Endothelial cell (in vitro differentiated cells): ENCODE measurements at places on chromosomes 7 and 10.
A peak's percentile ranks its signal among the peaks of the same experiment; 100 is the strongest.

DNA sequence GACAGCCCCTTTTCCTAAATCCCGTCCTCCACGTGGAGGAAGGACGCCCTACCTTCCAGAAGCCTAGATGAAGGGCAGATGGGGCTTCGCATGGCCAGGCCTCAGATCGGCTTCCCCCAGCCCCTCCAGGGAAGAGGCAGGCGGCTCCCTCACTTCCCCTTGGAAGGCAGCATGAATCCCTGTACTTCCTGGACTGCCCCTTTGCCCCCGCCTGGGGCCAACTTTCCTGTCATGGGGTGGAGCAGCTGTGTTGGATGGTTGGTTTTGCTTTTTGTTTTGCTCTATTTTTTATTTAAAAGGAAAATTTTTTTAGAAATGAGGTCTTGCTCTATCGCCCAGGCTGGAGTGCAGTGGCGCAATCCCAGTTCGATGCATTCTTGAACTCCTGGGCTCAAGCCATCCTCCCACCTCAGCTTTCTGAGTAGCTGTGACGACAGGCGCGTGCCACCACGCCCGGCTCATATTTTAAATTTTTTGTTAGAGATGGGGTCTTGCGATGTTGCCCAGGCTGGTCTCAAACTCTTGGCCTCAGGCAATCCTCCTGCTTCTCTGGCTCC, 27.2 kb downstream of the GTF2IRD1 start:
- H3K4me1 ChIP-seq = peaks cover 22% of the 10 kb centered on the region
- H3K36me3 ChIP-seq = no peaks in the 10 kb centered on the region

GRCh38 chr10:52574697-52575096, 197.9 kb downstream of the MBL2 start:
- H3K36me3 ChIP-seq = no peaks in the 10 kb centered on the region
- peaks cover 2% of the 10 kb centered on the region for H3K27me3 ChIP-seq
- no peak overlapping the region for H3K27ac ChIP-seq
- no peak overlapping the region for H3K4me3 ChIP-seq
- DNase-seq = no peak

DNA sequence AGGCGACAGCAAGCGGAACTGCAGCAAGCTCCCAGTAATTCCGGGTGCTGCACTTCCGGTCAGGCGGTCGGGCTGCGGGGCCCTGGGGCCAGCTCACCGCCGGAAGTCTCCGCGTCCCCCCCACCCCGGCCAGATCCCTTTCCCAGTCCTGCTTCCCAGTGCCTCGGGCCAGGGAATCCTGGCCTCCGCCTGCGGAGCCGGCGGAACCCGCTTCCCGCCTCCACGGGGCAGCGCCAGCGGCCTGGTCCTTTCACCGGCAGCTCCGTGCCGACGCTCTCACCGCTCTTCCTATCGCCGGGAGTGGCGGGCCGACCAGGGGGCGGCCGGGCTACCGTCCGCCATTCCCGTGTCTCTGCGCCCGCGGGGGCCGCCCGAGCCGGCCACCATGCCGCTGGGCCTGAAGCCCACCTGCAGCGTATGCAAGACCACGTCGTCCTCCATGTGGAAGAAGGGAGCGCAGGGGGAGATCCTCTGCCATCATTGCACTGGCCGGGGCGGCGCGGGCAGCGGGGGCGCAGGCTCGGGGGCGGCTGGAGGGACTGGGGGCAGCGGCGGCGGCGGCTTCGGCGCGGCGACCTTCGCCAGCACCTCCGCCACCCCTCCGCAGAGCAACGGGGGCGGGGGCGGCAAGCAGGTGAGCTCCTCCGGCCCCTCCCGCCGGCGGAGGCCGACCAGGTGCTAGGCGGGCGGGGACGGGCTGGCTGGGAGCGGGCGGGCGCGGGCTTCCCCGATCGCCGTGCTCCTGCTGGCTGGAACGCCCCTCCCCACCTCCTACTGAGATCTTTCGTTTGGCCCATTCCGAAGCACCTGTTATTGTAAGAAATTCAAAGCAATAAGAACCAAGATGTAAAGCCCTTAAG, at the start of gene GATAD1:
Gene GATAD1, plus strand, starts transcription at position 138 of the 860 bp plus-strand sequence. Its CDS starts 248 bp downstream, at position 386.
- peak within 1 kb of the TSS; percentile 88 for H3K4me3 ChIP-seq
- peak; percentile 92 for DNase-seq
- H3K4me1 ChIP-seq = peaks cover 7% of the 10 kb centered on the region
- H3K27ac ChIP-seq = peak within 1 kb of the TSS; percentile 76

GRCh38 chr7:98387544-98388226, 13.2 kb downstream of the BAIAP2L1 start:
- H3K36me3 ChIP-seq = peaks cover 5% of the 10 kb centered on the region
- no peak for DNase-seq
- no peaks in the 10 kb centered on the region for H3K4me1 ChIP-seq

DNA sequence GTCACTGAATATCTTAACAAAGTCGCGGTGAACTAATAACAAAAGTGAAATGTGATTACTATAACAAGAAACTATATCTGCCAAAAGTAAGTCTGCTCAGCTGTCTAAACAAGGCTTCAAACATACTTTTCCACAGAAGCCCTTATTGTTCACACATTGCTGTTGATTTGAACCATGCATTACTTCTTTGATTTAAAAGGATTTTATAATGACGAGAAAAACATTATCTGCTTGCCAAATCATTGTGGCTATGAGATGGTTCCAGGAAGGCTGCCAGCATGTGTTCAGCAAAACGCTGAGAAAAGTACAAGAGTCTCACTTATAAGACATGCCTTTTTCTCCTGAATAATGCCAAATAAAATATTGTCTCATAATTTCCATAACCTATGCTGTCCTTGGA, 24.4 kb downstream of the RNF133 start:
- peaks cover 2% of the 10 kb centered on the region for H3K27me3 ChIP-seq
- DNase-seq = no peak
- peaks cover 24% of the 10 kb centered on the region for H3K4me1 ChIP-seq
- no peak overlapping the region for H3K4me3 ChIP-seq

GRCh38 chr7:128170461-128170860, 70.6 kb upstream of the LEP start:
- H3K36me3 ChIP-seq = no peaks in the 10 kb centered on the region
- no peak for DNase-seq
- H3K27ac ChIP-seq = no peak overlapping the region
- no peak overlapping the region for H3K4me3 ChIP-seq
- H3K4me1 ChIP-seq = peaks cover 9% of the 10 kb centered on the region

DNA sequence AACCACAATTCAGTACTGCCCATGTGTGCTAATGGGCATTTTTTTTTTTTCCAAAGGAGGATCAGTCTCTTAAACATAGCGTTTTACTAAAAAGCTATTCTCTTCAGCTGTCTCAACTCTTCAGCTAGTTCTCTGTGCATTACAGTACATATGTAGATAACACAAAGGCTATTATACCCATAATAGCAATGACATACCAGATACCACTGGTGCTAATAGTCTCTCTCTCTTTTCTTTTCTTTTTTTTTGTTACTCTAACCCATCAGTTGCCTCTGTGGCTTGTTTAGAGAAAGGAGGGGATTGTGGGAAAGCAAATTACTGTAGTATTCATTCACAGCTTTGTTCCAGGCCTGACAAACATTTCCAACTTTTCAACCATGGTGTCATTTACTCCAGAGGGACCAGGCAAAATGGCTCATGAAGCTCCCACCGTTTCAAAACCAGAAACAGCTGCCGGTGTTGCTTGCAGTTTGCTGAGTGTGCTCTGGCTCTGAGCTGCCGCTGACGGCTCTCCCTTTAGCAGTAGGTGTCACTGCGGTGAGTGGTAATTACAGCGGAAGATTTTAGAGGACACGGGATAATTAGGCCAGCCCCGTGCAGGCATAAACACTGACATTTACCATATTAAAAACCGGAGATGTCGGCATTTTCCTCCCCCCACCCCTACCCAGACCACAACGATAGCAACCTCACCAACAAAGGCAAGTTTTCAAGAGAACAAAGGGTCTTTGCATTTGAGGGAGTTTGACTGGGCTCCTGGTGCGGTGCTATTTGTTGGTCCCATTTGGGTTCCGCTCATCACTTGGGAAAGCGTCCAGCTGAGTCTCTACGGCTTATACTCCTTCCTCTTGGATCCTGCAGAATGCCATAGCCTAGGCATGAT, 1005.5 kb downstream of the KCNMA1 start:
- no peaks in the 10 kb centered on the region for H3K4me1 ChIP-seq
- H3K4me3 ChIP-seq = no peak overlapping the region
- no peaks in the 10 kb centered on the region for H3K27me3 ChIP-seq
- no peak overlapping the region for H3K27ac ChIP-seq
